BE2C (cell line): ENCODE measurements at places on chromosomes 5 and 9.

DNA sequence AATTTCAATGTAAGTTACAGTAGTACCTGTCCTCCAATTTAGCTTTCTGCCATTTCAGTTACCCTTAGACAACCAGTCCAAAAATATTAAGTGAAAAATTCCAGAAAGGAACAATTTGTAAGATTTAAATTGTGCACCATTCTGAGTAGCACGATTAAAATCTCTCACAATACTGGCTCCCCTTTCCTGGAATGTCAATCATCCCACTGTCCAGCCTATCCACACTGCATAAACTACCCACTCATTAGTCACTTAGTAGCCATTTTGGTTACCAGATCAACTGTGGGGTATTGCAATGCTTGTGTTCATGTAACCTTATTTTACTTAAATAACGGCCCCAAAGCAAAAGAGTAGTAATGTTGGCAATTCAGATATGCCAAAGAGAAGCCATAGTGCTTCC, 11.6 kb downstream of the KIF24 start:
- no peak for DNase-seq

- DNase-seq = no peak
These were observed 60.0 kb upstream of the KLF9 start for GRCh38 chr9:70474413-70474812.

GRCh38 chr9:83322438-83322837, 215.8 kb downstream of the FRMD3 start:
- no peak for DNase-seq

- no peak for DNase-seq
These were observed 151.1 kb upstream of the CDKN2B start for GRCh38 chr9:22160221-22160620.

- peak; percentile 7 for DNase-seq
These were observed 29.0 kb upstream of the PITX1 start for GRCh38 chr5:135063056-135063445.

- DNase-seq = no peak
These were observed 17.5 kb downstream of the PALM2AKAP2 start for GRCh38 chr9:109797509-109797908.

DNA sequence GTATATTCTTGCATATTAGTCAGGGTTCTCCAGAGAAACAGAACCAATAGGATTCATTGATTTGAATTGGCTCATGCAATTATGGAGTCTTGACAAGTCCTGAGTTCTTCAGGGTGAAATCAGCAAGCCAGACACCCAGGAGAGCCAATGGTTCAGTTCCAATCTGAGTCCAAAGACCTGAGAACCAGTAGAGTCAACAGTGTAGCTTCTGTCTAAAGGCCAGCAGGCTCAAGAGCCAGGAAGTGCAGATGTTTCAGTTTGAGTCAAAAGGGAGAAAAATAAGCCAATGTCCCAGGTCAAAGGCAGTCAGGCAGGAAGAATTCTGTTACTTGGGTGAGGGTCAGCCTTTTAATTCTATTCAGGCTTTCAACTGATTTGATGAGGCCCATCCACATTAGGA, 37.8 kb upstream of the ANKRD34B start:
- DNase-seq = no peak

DNA sequence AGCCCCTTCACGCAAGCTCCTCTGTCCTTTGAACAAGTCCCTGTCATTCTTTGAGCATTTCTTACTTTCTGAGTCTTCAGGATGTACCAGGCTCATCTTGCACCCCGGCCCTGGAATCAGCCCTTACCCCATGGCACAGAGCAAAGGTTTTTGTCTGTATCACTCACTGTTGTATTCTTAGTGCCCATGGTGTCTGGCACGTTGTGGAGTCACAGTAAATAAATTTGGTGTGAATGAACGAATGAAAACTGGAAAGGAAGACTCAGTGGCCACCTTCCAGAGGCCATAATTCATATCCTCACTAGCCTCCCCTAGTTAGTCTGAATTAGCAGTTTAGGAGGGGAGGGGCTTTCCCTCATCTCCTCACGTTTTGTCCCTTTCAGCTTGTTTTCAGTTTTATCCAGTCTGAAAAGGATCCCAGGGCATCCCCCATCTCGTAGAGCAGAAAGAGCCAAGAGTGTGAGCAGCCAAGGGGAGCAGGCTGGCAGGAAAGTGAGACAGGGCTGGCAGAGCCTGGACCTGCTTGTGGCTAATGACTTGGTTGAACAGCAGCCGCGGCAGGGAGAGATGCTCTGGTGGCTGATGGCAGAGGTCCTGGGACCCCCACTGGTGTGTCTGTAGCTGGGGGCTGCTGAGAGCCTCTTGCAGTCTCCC, 42.7 kb downstream of the ZNF618 start:
- no peak for DNase-seq

- DNase-seq = no peak
These were observed 1.6 kb downstream of the PIP5KL1 start for GRCh38 chr9:127928676-127929624.

DNA sequence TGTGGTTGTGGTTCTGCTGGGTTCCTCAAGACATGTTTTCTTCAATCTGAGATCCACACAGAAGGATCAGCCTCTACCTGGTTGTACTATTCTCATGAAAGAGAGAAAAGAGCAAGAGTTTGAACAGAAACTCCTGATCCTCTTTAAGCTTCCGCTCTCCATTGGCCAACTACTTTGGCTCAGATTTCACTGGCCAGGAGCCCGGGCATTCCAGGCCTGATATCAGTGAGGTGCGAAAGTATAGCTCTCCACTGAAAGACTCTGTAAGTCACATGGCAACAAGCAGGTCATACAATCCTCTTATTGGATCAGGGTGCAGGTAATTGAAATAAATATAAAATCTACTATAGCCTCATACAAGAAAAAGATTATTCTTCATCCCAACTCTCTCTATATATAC, 920.5 kb downstream of the TLE4 start:
- no peak for DNase-seq

GRCh38 chr5:147437161-147437596, 72.7 kb downstream of the DPYSL3 start:
- DNase-seq = no peak

GRCh38 chr5:128763321-128763720, 202.0 kb upstream of the SLC27A6 start:
- DNase-seq = no peak

DNA sequence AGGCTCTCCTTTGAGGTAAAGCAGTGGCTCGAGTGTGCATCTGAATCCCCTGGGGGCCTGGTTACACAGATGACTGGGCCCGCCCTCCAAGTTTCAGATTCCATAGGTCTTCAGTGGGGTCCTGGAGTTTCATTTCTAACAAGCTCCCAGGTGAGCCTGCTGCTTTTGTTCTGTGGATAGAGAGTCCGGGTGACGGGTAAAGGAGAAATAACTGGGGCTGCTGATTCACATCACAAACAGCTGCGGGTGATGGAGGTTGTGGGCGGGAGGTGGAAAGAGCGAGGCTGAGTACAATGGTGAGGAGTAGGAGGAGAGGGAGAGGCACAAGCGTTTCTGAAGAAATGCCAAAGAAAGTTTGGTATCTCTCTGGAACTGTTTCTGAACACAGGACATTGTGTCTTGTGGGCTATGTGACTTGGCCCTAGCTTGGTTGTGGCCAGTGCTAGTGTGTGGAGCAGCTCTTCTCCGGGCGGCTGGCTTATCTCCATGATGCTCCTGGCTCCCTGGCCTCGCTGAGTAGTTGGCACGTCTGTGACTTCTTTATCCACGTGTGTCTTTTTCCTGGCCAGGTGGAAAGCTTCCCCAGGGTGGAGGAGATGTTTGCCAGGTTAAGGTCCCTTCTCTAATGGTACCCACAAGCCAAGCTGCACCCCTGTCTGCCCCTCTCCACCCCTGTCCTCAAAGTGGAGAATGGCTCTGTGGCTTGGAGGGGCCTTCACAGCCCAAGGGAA, 61.7 kb downstream of the HSPA4 start:
- no peak for DNase-seq

DNA sequence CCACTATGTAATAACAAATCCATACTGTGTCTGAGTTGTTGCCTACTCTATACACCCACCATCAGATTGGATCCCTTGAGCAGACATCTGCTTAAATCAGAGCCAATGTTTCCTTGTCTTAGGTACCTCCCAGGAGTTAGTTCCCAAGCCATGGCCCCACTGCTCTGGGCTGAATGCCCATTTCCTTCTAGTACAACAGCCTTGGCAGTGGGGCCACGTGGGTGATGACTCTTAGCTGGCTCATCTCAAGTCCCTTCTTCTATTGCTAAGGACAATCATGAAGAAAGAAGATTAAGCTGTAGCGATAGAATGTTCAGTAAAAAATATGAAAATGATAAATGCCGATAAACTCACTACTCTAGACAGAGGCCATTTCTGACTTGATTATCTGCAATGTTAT, 16.6 kb downstream of the PTGR1 start:
- DNase-seq = no peak

DNA sequence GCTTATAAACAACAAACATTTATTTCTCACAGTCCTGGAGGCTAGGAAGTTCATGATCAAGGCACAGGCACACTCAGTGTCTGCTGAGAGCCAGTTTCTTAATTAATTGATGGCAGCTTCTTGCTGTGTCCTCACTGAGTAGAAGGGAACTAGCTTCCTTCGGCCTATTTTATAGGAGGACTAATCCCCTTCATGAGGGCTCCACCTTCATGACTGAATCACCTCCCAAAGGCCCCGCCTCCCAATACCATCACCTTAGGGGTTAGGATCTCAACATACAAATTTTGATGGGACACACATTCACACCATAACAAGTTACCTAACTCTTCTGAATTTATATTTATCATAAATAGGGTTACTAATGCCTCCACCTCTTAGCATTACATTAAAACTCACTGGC, 129.8 kb downstream of the GNAQ start:
- no peak for DNase-seq

DNA sequence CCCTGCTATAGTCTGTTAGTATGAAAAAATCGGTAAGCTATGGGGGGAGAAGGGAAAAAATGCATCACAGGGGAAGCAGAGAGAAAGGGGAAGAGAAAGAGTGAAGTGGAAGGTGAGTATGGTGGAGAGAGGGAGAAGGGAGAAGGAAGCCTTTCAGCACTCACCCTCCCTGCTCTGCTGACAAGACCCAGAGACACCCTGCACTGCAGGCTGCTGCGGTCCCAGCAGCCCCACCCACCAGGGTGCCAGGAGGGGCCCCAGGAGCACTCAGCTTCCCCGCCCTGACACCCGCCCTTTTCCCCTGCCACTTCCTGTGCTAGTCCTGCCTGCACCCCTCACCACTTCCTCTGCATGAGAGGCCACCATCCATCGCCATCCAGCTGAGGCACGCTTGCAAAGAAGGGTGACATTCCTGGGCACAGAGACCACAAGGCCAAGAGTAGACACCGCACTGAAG, 12.7 kb downstream of the STK10 start:
- DNase-seq = no peak

GRCh38 chr5:153584126-153584959, 93.9 kb downstream of the GRIA1 start:
- DNase-seq = no peak
